Activated CD4-positive, alpha-beta T cell treated with anti-CD3 and anti-CD28 coated beads, Interleukin-2, amount 50 U/mL, for 16 hours (primary cell): ENCODE measurements at places on chromosomes 11 and 22.

DNA sequence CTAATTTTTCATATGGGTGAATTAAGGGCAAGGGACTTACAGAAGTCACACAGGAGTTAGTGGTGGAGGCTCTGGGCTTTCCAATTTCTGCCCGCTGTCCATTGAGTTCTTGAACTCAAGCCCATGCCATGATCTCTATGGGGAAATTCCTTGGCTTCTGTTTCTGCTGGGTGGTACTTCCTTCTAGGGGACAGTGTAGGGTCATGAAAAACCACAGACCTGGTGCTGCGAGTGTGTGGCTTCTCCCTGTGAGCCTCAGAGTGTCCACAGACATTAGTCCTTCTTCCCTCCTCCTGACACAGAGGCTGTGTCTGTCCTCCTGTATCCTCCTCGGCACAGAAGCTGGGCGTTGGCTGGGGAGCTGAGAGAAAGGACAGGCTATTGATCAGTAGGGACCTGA is 6.3 kb upstream of the SEZ6L start:
- no peak for DNase-seq

DNA sequence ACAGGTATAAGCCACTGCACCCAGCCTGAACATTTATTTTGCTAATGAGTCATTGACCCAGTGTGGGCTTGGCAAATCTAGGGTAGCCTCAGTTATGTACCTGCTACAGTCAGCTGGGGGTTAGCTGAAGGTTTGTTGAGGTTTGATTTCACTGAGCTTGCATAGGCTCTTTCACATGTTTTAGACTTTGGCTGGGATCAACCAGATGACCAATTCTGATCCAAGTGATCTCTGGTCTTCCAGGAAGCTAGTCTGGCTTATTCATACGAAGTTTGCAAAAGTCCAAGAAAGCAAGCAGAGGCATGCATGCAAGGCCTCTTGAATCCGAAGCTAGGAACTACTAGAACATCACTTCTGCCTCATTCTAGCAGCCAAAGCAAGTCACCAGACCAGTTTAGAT is 21.0 kb downstream of the SERPING1 start:
- no peak for DNase-seq

- no peak for DNase-seq
Observed at GRCh38 chr11:70033711-70034070, 44.4 kb upstream of the ANO1 start.

GRCh38 chr22:18024276-18024939 is at the start of gene MICAL3:
MICAL3 (minus strand) TSS chr22:18024561; CDS start chr22:17906812, 117,749 bp downstream.
- peak; percentile 56 for DNase-seq

DNA sequence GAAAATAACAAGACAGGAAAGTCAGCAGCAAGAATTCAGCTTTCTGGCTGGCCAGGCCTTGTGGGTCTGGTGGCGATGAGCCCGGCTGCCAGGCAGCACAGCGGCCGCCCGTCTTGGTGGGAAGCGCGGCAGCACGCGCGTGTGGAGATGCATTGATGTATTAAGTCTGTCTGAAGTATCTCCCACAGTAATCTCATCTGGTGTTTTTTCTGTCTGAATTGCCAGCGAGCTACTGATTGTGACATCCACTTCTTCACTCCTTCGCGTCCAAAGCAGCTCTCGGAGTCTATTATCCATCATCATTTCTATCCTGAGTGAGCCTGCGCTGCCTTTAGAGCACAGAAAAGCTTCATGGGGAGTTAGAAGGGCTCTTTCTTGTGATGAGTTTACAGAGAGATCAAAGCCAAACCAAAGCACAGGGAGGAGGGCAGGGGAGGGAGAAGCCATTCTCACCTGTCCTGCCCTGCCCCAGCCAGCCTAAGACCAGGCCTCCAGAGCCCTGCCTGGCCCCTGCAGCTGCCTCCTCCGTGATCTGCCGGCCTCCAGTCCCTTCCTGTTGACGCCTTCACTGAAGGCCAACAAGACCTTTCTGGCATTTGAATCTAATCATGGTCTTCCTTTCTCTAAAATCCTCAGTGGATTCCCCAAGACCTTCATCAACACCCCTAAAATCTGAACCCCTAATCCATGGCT is 1419.0 kb downstream of the TBC1D22A start:
- no peak for DNase-seq

- DNase-seq: no peak
Observed at GRCh38 chr11:116558504-116559211, 214.1 kb downstream of the BUD13 start.

GRCh38 chr22:18954990-18955571 is 19.0 kb upstream of the PRODH start:
- DNase-seq: no peak

- no peak for DNase-seq
Observed at GRCh38 chr11:67469508-67469811, 409 bp upstream of the TMEM134 start.

- DNase-seq: no peak
Observed at GRCh38 chr11:31819621-31820437, 8.7 kb upstream of the PAX6 start.

DNA sequence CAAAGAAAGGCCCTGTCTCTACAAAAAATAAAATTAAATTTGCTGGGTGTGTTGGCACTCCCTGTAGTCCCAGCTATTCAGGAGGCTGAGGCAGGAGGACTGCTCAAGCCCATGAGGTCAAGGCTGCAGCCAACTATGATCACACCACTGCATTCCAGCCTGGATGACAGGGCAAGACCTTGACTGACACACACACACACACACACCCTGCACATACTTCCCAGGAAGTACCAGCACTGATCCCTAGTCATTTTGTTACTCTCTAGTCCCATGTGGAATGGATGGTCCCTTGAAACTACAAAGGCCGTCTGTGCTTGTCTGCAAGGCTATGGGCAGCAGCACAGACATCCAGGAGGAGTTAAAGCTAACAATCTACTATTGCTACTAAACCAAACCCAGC is 59.7 kb upstream of the CYP2D6 start:
- no peak for DNase-seq

DNA sequence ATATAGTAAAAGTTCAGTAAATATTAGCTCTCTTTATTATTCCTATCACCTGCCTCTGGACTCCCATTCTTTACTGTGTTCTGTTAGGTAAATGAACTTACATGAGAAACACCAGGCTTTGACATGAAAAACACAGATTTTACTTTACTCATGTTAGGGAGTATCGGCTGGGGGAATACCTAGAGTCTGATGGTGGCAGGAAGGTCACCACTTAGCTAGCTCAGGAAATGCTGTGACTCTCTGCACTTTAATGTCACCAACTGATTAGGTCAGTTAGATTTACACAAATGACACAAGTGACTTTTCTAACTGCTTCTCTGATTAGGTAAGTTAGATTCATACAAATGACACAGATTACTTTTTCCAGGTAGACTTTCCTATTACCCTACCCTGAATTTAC is 225.1 kb downstream of the SWAP70 start:
- DNase-seq: no peak

- DNase-seq: no peak
Observed at GRCh38 chr22:36325154-36326031, 62.4 kb downstream of the MYH9 start.

GRCh38 chr11:67054836-67055523 is 1.7 kb upstream of the RHOD start:
- DNase-seq: peak; percentile 19

DNA sequence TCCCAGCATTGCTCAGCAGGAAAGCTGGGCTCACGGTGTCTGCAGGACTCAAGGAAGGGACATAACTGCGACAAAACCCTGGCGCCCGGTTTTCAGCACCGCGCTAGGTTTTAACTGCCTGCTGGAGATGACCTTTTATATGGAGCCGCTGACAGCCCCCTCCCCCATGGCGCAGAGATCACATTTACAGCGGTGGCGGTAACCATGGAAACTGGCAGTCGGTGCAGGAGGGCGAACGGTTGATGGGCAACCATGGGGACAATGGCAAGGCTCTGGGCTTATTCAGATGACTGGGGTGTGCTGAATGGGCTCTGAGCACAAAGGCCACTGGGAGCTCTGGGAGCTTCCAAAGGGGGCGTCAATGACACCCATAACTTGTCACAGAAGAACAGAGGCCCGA is 37.2 kb downstream of the CELSR1 start:
- no peak for DNase-seq

DNA sequence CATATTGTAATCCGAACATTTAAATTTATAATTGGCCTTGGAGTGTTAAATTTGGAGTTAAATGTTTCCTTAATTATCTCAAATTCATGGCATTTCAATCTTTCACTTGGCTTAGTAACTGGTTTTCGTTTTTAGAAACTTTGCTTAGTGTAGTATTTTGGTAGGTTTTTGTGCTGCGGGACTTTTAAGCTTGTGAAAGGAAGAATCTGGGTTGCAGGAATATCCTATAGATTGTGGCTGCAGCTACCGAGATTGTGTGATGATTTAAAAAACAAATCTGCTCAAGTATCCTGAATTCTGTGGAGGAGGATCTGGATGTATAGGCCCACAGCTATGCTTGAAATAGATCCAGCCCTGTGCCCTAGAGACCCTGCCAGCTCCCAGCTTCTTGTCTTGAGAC is 27.1 kb downstream of the OSBP2 start:
- DNase-seq: no peak

GRCh38 chr11:19453651-19454257 is 213.0 kb upstream of the E2F8 start:
- DNase-seq: no peak

DNA sequence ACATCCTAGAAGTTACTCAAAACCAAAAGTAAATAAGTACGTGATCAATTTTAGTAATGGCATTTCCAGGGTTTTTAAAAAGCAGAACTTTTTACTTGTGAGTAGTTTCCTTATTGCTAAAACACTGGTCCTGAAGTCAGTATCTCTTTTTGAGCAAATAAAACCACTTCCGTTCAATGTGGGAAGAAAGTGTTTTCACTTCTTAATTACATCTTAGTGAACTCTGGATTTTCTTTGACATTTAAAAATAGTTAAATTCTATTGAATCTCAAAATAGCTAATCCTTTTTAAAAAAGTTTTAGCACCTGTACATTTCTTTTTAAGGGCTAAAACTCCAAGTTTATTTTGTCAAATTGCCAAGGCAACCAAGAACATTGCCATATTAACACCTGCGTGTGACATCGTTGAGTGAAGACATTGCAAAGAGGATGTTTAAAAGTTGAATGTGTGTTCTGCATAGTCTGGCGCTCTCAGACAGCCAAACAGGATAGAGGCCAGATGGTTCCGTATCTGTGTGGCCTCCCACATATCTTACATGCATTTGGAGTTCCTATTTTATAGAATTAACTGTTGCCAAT is 17.2 kb upstream of the OR5B21 start:
- DNase-seq: peak; percentile 80

- no peak for DNase-seq
Observed at GRCh38 chr22:33867118-33867866, 53.0 kb downstream of the LARGE1 start.

GRCh38 chr22:48103126-48103875 is 1340.9 kb downstream of the TBC1D22A start:
- no peak for DNase-seq

- DNase-seq: no peak
Observed at GRCh38 chr11:61602775-61603569, 22.1 kb upstream of the SYT7 start.

DNA sequence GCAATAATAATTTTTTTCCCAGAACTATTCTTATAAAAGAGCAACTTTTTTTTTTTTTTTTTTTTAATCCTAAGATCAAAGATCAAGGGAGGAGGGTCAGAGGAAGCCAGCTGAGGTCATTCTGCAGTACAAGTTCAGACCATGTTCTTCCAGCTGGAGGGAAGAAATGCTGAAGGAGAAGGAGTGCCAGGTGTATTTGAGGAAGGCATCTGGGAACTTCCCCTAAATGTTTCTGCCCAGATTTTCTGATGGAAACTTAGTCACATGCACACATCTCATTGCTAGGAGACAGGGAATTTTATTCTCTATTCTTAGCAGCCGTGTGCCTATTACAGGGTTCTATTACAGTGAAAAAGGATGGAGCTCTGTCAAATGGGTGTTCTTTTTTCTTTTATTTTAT is 208.4 kb downstream of the ARHGAP42 start:
- no peak for DNase-seq

GRCh38 chr11:110878513-110878912 is 166.3 kb upstream of the ARHGAP20 start:
- DNase-seq: no peak

- no peak for DNase-seq
Observed at GRCh38 chr22:20852076-20852475, 6.5 kb downstream of the PI4KA start.

- DNase-seq: peak; percentile 72
Observed at GRCh38 chr11:72752088-72752914, at the start of gene ARAP1. ARAP1 (minus strand) TSS chr11:72752408; CDS start chr11:72727128, 25,280 bp downstream.

GRCh38 chr11:64321533-64321932 is 3.6 kb downstream of the PRDX5 start:
- DNase-seq: no peak

DNA sequence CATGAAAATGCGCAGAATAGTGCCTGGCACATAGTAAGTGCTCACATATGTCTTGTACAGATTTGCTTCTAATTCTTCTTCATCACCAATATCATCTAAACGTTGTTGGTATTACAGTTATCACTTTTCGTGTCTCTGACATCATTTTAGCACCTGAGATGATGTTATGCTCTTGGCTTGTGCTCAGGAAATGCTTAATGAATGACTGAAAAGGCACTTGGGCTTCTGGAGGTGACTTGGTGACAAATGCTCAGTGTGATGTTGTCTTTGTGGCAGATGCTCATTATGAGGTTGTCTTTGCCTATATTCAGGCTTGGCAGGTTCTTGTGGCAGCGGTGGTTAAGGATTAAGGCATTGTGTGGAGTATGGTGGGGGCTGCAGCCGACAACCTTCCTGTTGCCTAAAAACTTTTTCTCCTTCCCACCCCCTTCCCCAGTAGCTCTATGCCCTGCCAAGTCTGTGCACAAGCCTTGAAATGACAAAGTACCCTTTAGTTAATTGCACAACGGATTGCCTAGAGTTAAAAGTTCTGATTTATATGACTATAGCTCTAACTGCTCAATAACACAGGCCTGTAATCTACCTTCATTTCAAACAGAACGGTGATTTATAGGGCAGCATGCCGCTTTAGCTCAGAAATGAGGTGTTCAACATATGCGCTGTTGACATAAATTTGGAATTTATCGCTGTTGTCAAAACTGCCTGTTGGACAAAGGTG is 82.5 kb downstream of the ZBTB16 start:
- no peak for DNase-seq

GRCh38 chr11:15053191-15053685 is 20.2 kb upstream of the CALCB start:
- peak; percentile 46 for DNase-seq

- no peak for DNase-seq
Observed at GRCh38 chr11:100438376-100438775, 248.7 kb upstream of the ARHGAP42 start.
